ENCODE measurements at places on chromosomes 7 and 10.
A peak's percentile ranks its signal among the peaks of the same experiment; 100 is the strongest.

- no peak for DNase-seq
Measured at GRCh38 chr10:8247191-8247590, 192.7 kb downstream of the GATA3 start.

GRCh38 chr10:44396671-44397191 lies 11.8 kb upstream of the CXCL12 start:
- DNase-seq: no peak

DNA sequence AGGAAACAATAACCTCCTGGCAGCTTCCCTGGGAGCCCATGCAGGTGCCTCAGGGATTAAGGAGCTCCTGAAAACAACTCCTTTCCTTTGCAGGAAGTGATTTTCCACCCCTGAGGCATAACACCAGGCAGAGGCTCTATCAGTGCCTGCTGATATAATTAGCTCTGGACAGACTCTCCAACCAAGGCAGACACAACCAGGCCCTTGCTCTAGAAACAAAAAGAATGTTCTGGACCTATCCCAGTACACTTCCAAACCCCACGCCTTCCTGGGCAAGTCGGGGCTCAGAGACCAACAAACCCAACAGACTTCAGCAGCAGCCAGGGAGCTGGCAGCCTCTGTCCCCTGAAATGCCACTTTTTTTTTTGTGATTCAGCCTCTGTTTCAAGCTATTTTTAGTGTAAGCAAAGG lies 247.1 kb downstream of the KCNMA1 start:
- DNase-seq: no peak

GRCh38 chr7:133845005-133845404 lies 282.1 kb upstream of the LRGUK start:
- no peak for DNase-seq

- no peak for DNase-seq
Measured at GRCh38 chr7:96097835-96098234, 224.1 kb downstream of the SLC25A13 start.

DNA sequence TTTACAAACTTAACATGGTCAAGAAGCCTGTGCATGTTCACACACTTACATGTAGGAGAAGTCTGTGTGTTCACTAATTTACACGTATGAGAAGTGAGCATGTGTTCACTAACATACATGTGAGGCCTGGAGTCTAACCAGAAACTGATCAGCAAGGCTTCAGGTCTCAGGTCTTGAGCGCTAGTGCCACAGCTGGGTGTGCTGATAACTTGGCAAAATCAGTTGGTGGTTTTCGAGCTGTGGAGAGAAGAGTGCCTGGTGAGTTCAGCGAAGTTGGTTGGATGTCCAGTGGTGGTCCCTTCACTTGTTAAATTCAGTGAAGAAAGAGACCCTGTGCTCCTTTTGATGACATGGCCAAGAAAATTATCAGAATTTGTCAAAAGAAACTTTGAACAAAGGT lies 98.7 kb downstream of the CELF2 start:
- no peak for DNase-seq

- DNase-seq: no peak
Measured at GRCh38 chr10:36332926-36333325, 690.8 kb upstream of the FZD8 start.

DNA sequence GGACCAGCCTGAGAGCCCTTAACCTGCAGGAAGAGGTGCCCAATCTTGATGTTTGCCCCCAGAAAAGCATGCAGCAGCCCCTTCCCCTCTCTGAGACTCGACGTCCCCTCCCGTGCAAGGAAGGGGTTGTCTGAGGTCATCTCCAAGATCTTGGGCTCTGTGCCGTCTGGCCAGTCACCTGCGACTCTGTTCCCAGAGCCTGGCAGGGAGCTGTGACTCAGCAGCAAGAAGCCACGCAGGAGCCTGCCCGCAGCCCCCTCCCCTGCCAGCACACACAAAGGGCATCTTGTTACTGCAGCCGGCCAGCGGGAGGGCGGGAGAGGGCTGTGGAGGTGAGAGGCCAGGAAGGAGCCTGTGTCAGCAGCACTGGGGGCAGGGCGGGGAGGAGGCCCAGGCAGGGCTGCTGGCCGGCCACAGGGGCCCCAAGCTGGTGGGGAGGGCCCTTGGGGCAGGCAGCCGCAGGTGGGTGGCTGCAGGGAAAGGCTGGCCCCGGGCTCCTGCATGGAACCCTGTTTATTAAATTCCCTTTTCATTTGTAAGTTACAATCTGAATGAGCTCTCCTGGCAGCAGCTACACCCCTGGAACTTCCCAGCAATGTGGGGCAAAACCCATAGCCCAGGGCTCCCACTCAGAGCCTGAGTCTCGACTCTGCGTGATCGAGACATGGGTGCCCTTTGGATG lies 103.7 kb upstream of the ZMIZ1 start:
- peak; percentile 69 for DNase-seq

- DNase-seq: no peak
Measured at GRCh38 chr10:98101366-98101765, 33.1 kb upstream of the R3HCC1L start.

DNA sequence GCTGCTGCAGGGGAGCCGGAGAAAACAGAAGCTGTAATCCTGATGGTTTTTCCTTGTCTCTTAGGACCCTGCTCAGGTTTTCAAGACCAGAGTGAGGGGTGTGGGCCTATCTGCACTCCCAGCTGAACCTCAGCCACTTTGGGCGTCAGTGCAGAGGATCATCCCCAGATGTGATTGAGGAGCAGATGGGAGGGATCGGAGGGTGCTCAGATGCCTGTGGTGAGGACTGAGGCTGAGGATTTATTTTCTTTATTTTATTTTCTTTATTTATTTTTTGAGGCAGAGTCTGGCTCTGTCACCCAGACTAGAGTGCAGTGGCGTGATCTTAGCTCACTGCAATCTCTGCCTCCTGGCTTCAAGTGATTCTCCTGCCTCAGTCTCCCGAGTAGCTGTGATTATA lies 13.9 kb downstream of the COL26A1 start:
- DNase-seq: no peak

DNA sequence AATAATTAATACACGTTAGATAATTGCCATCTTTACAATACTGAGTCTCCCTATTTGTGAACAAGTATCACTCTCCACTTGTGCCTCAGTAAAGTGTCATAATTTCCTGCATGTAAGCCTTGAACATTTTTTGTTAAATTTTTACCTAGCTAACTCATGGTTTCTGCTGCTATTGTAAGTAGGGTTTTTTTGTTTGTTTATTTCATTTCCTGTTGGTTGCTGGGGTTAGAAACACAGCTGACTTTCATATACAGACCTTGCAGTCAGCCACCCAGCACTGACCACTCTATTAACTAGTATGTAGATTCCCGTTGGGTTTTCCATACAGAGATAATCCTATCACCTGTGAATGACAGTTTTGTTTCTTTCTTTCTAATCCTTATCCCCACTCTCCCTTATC lies 133.3 kb downstream of the MPP7 start:
- DNase-seq: no peak

- DNase-seq: no peak
Measured at GRCh38 chr7:1630700-1631336, 39.3 kb upstream of the ELFN1 start.

GRCh38 chr10:110399106-110399964 lies 94.6 kb upstream of the SMNDC1 start:
- DNase-seq: no peak

GRCh38 chr10:68560186-68560942 lies at the start of gene TET1:
Gene TET1, plus strand, starts transcription at chr10:68560337. Its CDS starts 12,002 bp downstream, at chr10:68572339.
- peak; percentile 57 for DNase-seq

GRCh38 chr7:17027143-17027788 lies 145.5 kb upstream of the AGR3 start:
- DNase-seq: no peak

DNA sequence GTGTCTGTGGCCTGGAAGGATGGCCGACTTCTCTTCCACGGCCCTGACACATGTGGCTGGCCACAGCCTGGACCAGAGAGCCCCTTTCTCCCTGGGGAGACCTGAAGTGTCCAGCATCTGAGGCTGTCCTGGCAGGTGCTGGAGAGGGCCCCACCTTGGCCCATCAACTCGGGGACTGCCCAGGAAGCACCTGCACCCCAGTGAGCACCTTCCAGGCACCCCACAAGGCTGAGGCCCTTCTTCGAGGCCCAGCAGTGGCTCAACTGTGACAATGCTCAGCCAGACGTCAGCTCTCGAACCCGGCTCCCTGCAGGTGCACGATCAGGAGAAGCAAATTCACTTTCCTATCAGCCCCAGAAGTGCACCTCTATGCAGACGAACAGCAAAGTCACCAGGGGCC lies 24.3 kb downstream of the RGS10 start:
- no peak for DNase-seq

DNA sequence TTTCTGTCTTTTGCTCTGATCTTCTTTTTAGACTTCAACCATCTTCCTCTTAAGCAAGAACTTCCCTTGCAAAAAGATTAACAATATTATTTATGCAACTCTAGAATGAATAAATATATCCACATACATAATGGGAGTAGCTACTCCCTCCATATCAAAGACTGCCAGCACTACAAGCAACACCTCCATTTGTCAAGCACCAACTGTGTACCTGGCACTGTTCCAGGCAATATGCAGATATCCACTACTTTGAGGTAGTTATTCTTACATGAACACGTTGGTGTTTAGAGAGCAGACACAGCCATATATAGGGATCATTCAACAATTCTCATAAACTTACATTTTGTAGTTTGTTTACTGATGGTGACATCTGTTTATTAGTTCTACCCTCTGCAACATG lies 83.6 kb upstream of the CACNB2 start:
- no peak for DNase-seq

DNA sequence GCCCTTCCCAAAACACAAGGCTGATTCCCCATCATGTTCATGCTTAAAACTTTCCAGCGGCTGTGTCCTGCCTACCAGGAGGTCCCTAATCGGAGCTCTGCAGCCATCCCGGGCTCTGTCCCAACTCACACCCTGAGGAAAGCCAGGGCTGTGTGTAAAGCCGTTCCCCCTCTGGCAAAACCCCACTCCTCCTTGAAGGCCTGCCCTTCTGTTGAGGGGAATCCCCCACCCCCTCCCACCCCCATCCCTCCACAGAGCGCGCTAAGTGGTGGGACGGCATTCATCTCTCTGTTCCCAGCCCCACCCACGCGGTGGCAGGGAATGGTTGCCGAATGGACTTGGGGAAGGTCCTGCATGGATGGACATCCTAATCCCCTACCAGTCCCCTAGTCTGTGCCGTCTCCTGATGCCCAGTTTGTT lies 667 bp upstream of the TMEM120A start:
- no peak for DNase-seq

GRCh38 chr7:19110026-19110730 lies 7.3 kb downstream of the TWIST1 start:
- no peak for DNase-seq

- no peak for DNase-seq
Measured at GRCh38 chr7:707296-708000, 19.1 kb upstream of the DNAAF5 start.

GRCh38 chr7:16604054-16604453 lies 41.5 kb downstream of the ANKMY2 start:
- no peak for DNase-seq

DNA sequence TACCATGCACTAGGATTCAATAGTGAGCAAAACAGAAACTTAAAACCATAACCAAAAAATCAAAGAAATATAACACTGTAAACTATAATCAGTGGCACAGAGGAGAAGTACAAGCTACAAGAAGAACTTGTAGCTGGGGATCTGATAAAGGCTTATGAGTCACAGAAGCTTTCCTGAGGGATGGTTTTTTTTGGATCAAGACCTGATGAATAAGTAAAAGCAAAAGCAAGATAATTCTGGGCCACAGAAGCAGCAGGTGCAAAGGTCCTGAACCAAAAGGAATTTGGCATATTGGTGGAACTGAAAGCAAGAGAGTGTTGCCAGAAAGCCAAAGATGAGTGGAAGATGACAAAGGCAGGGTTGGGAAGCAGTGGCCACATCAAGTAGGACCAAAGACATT lies 37.4 kb upstream of the BET1 start:
- DNase-seq: no peak

GRCh38 chr10:63208986-63209385 lies 75.9 kb downstream of the NRBF2 start:
- DNase-seq: no peak

DNA sequence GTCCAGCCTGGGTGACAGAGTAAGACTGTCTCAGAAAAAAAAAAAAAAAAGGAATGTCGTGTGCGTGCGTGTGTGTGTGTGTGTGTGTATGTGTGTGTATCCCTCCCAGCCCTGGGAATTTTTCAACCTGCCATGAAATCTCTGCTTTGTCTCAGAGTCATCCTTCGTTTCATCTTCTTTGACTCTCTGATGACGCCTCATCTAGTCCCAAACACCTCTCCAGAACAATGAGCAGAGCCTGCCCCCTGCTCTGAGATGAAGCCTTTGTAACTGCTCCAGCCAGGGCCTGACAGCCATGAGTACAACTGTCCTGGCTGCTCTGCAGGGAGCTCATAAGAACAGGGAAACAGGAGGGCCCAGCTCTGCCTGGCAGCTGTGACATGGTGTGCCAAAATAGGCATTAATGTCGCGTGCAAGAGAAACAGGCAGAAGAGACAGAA lies 149.5 kb downstream of the FAM107B start:
- DNase-seq: no peak

Measured in progenitor cell of endocrine pancreas (in vitro differentiated cells).